ENCODE measurements at places on chromosomes 5 and 9.

DNA sequence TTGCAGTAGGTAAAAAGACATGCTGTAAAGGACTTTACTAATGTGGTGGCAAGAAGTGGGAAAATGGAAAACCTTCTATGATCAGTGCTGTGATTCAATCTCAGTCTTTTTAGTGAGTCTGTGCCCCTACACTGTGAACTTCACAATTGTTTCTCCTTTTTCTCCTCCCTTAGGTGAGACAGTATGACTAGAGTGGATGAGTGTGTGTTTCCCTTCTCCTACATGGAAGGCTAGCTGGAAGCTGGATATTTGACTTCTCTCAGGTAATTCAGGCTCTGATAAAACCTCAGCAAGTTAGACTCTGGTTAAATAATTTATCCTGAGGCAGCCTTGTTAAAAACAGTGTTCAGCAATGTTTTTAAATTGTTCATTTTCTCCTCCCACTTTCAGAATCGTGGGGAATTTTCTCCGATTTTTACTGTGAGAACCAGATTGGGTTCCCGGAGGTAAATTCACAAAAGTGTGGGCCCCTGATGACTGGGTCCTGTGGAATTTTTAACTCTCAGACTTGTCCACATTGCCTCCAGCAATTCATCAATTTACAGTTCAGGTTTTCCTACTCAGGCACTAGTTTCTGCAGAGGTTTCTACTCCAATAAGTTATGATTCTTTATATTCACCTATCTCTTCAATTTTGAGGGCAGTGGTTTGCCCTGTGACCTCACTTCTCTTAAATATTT lies 149.1 kb upstream of the PIK3R1 start:
- no peak for DNase-seq

- no peak for DNase-seq
These were observed 1.5 kb downstream of the TNFAIP8 start for GRCh38 chr5:119357270-119357669.

DNA sequence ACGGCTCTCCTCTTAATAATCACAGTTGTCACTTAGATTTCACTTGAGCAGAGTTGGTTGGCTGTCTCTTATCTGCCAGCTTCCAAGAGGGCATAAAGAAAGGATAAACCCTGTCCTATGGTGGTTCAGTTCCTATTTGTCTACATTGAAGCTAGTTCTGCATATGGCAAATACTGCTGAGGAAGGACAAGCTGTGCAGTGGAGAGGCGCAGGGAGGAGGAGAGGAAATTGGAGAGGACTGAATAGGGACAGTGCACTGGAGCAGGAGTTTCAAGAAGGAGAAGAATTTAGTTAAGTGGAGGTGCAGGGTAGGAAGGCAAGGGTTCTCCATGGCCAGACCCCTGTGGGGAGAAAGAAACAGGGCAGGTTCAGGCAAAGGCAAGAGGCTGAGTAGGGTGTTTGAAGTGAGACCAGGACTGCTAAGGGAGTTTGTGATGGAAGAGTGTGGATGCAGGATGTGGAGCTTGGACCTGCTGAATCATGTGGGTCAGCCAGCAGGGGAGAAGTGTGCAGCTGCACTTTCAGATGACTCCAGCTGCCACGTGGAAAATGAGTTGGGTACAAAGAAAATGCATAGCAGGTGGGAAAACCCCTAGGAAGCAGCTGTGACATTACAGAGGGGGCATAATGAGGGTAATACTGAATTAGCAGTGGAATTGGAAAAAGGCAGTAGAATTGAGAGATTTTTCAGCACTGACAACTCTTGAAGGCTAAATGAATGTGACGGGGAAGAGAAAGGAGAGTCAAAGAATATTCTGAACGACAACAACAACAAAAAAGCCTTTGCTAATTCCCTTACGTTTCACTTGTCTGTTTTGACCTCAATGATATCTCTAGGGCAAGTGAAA lies 66.8 kb downstream of the MAMDC2 start:
- DNase-seq, result no peak

GRCh38 chr9:7592321-7593316 lies 207.0 kb downstream of the DMAC1 start:
- DNase-seq, result no peak

- DNase-seq, result no peak
These were observed 62.8 kb upstream of the ZFAND5 start for GRCh38 chr9:72427801-72428200.

DNA sequence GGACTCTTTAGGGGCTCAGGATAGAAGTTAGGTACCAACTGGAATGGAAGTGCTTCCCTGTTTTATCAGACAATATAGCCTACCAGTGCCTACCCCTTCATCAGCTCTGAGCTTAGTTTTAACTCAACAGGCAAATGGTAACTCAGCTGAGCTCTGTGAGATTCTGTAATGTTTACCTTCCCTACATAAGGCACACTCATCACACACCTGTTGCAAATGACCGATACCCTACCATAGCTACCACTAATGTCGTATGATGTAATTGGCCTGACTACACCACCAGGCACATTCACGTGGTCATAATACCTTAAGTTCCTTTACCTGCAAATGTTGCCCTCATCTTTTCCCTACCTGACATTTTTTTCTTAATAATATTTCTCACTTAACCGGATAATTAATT lies 254.8 kb downstream of the ADGRV1 start:
- no peak for DNase-seq

GRCh38 chr5:102850503-102850902 lies 95.4 kb downstream of the PAM start:
- no peak for DNase-seq

- DNase-seq, result peak; percentile 71
These were observed 4.5 kb upstream of the CARD19 start for GRCh38 chr9:93091453-93092081.

Data from PC-9 (cell line).